ENCODE measurements at places on chromosomes 6 and 20.

DNA sequence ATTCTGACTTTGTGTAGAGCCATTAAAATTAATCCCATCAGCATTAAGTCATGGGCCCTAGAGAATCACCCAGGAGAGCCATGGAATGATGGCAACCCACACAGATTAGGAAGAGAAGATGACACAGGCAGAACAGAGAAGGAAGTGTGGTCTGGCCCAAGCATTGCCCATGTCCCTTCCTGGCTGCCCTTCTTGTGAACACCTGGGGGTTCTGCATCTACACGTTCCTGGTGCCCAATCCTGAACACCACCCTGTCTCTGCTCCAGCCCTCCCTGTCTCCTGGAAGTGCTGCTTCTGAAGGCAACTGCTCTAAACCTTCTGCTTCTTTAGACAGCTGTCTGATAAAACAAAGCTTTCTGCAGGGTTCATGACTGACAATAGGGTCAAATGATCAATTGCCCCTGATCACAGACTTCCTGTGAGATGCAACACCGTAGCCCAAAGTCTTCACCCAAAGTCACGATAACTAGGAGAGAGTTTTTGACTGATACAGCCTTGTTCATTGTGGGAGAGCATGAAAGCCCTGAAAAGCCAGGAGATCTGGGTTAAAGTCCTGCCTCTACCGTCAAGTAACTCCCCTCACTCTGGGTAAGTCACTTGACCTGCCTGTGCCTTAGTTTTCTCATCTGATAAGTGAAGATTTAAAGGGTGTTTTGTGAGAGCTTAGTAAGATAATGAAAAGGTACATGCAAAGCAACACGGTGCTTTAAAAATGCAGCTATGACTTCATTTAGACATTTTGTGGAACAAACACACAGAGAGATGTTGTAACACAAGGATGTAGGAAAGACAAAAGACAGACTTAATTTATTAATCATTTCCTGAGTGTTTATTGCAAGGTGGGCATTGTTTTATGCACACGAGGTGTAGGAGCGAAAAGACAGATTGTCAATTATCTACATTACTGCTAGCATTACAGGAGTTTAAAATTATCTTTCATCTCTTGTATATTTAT is 291.2 kb upstream of the STXBP5 start:
- peak; percentile 40 for DNase-seq

GRCh38 chr6:5302995-5303622 is 41.8 kb downstream of the FARS2 start:
- DNase-seq = peak; percentile 48

GRCh38 chr6:158312165-158312564 is at the start of gene TULP4:
Gene TULP4, plus strand, starts transcription at chr6:158312465. Its CDS starts 1,552 bp downstream, at chr6:158314017.
- no peak for DNase-seq

- DNase-seq = peak; percentile 74
Measured at GRCh38 chr20:6075428-6076219, 21.8 kb upstream of the LRRN4 start.

- DNase-seq = no peak
Measured at GRCh38 chr20:17522528-17522927, 8.7 kb downstream of the BFSP1 start.

GRCh38 chr20:48025051-48025515 is 239.8 kb upstream of the SULF2 start:
- no peak for DNase-seq

- DNase-seq = no peak
Measured at GRCh38 chr6:89941763-89942497, 47.7 kb downstream of the GJA10 start.

DNA sequence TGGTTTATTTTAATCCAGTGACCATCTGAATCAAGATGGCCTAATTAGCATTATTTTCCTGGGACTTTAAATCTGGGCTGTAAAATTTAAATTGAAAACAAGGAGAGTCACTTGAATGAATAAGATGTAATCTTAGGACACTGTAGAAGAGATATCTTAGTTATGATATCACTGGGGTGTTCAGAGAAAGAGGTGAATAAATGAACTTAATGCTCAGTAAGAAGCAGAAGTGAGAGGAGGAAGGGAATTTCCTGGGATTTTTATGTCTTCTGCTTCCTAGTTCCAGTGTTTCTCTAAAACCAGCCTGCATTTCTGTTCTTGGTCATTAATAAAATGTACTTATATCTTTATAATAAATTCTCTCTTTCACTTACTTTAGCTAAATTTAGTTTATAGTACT is 136.8 kb upstream of the PTPRK start:
- DNase-seq = no peak

All from hematopoietic multipotent progenitor cell treated with erythropoietin and hydrocortisone succinate and interleukin-3 and kit ligand, for 4 days (in vitro differentiated cells).